ENCODE measurements at places on chromosomes 1 and 21.

DNA sequence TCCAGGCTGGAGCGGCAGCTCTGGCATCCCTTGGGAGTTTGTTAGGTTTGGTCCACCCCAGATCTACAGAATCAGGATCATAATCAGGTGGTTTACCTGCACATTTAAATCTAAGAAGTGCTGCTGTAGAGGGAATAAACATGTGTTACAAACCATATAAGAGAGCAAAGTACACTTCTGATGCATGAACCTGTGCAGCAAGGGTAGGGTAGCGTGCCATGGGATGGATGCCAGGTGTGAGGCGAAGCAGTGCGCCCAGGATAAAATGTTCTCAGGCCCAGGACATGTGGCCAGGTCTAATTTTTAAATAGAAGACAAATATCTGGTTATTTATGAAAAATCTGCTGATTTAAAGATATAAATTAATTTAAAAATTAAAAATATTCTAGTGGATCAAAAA is 308.8 kb upstream of the USP24 start:
- DNase-seq: no peak

- DNase-seq: no peak
These were observed 16.4 kb downstream of the RPE65 start for GRCh38 chr1:68433395-68433794.

DNA sequence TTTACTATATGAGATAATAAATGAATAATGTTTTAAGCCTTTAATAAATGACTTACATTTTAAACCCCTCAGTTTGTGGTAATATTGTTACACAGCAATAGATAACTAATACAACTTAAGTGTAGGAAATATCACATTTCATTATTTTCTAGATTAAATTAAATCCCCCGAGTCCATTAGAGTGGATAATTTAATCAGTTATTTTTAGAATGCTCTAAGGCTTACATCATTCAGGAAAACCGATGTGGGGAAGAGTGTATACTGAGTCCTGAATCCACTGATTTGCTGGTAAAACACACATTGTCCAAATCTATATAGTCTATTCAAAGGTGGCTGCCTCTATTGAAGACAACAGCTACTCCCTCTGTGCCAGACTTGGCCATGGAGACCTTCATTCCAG is 35.7 kb upstream of the DOCK7 start:
- no peak for DNase-seq

DNA sequence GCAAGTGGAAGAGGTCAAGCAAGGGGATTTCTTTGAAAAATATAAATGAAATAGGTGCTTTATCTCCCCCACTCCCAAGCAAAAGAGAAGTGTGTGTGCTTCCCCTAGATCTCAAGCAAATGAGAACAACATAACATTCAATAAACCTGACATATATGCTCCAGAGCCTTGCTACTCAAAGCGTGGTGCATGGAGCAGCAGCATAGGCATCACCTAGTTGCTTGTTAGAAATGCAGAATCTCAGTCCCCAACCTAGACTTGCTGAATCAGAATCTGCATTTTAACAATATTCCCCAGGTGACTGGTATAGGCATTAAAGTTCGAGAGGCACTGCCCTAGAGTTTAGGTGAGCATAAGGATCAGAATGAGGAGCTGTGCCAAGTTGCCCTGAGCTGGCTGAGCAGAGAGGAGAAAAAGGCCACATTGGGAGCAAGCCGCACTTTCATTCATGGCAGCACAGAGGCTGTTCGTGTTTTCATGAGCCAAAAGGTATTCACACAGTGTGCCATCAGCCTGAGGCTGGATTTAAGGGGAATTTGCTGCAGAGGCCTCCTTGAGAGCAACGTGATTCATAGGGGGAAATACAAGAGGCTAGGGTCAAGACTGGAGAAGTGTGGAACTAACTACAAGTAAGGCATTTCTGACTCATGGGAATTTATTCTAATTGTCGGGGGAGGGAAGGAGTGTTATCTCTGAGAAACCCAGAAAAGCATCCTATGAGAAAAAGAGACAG is 14.3 kb upstream of the LPAR3 start:
- no peak for DNase-seq

DNA sequence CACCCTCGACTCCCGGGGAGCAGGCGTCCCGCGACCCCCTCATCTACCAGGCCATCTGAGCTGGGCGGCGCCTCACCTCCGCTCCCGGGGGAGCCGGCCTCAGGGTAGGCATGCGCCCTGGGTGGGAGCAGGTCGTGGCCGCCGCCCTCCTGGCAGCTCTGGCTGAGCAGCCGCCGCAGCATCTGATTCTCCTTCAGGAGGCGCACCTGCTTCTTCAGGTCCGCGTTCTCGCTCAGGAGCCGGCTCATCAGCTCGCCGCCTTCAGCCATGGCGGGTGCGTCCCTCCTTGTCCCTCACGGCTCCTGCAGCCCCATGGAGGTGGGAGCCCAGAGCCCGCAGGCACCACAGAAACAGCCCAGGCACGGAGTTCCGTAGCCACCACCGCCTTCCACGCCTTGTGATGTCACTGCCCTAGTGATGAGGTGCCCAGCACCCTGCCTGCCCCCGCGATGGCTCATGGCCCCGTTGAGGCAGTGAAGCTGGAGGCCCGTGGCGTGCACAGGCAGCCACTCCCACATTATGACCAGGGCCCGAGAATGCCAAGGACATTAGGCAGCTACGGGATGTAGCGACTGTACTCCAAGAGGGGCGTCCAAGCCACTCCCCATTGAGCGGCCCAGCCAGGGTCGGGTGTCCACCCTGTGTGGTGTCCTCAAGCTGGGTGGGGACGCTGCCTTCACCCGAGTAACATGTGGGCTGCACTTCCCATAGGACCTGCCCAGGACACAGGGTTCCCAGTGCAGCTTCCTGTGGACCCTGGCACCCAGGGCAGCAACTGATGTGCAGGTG is 1.5 kb downstream of the SPATC1L start:
- no peak for DNase-seq

All from cerebellar nuclear complex (tissue), 1 donor.